ENCODE measurements at places on chromosomes 6 and 20.

GRCh38 chr20:38870733-38871559 is 55.3 kb upstream of the FAM83D start:
- no peak for DNase-seq

DNA sequence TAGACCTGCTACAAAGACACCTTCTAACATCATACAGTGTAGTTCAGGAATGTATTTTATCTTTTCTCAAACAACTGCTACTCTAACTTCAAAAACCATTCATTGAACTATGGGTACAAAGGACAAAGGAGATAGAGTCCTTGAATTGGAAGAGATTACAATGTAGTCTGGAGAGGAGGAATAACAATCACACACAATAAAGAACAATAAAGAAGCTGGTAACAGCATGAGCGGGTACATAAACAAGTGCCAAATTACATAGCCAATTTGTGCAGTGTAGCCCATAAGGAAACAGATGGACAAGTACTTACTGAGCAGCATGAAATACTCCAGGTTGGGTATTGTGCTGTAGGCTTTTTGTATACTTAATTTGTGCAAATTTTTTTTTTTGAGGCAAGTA is 44.3 kb downstream of the OSTM1 start:
- DNase-seq: no peak

- no peak for DNase-seq
These were observed 152.9 kb downstream of the SIM1 start for GRCh38 chr6:100311707-100312251.

DNA sequence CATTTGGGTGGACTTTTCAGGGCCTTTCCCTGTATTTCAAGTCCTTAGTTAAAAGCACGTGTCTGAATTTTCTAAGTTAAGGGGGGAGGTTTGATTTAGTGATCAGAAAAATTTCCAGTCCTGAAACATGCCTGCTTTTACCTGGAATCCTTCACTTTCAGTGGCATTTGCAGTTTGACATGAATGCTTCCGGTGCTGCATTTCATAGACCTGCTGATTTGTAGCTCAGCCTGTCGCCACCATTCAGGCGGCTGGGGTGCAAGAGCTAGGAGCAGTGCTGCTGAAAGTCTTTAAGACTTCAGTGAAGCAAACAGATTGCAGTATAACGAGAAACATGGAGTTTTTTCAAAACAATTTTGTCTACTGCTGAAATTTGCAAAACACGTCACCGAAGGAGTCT is 14.0 kb downstream of the RPS6KA2 start:
- DNase-seq: no peak

- DNase-seq: peak; percentile 51
These were observed 244.9 kb downstream of the TSHZ2 start for GRCh38 chr20:53216856-53217576.

GRCh38 chr6:117906507-117906957 is 532 bp upstream of the SLC35F1 start:
- no peak for DNase-seq

DNA sequence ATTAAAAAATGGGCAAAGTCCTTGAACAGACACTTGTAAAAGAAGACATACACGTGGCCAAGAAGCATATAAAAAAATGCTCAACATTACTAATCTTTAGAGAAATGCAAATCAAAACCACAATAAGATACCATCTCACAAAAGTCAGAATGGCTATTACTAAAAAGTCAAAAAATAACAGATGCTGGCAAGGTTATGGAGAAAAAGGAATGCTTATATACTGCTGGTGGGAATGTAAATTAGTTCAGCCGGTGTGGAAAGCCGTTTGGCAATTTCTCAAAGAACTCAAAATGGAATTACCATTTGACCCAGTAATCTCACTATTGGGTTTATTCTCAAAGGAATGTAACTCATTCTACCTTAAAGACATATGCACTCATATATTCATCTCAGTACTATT is 166.6 kb downstream of the KHDC1L start:
- DNase-seq: no peak

- DNase-seq: no peak
These were observed 6.6 kb upstream of the HEBP2 start for GRCh38 chr6:138397128-138398122.

- DNase-seq: no peak
These were observed 151.2 kb upstream of the TAB2 start for GRCh38 chr6:149166336-149166735.

DNA sequence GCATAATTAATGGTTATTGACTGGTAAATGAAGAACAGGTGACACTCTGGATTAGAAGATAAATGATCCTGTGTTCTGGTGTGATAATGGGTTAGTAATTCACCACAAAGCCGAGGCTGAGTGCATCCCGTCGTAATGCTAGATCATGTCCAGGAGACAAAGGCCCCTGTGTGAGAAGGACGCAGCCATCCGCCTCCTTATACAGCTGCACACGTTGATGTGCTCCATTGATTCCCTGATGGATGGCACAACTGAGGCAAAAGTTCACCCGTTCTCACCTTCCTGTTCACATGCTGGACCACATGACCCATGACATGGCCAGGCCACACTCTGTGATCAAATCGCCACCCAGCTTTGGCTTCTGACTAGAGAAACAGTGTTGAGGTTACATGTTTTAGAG is 136.1 kb downstream of the FOXC1 start:
- no peak for DNase-seq

GRCh38 chr6:36373368-36374019 is 14.0 kb downstream of the ETV7 start:
- no peak for DNase-seq

DNA sequence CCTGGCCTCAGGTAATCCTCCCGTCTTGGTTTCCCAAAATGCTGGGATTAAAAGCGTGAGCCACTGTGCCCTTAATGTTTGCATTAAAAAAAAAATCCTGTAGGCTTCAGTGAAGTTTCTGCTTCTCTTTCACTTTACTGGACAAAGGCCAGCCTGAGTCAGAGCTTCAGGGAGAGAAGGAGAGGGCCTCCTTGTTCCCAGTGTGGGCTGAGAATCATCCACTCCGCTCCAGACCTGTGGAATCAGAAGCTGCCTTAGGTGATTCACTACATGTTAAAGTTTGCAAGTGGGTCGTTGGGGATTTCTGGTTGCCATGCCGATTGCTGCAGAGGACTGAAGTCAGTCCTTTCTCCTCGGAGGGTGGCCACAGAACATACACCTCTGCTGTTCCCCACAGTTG is 113.3 kb upstream of the EEF1E1 start:
- DNase-seq: no peak

GRCh38 chr6:152543519-152543918 is 93.6 kb downstream of the SYNE1 start:
- DNase-seq: no peak

DNA sequence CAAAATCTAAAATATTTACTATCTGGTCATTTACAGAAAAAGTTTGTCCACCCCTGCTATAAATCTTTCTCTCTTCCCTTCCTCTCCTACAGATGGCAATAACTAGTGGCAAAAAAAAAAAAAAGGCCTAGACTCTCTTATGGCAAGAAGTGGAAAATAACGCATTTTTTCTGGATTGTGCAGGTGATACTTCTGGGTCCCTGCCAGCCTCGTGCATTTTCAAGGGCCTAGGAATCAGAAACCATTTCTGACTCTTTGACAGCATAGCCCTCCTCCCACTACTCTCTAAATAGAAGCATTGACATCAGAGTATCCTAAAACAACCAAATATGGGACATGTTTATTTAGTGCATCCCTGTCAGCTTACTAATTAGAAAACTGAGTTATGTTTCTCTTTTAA is 251.0 kb downstream of the KHDC1L start:
- no peak for DNase-seq

DNA sequence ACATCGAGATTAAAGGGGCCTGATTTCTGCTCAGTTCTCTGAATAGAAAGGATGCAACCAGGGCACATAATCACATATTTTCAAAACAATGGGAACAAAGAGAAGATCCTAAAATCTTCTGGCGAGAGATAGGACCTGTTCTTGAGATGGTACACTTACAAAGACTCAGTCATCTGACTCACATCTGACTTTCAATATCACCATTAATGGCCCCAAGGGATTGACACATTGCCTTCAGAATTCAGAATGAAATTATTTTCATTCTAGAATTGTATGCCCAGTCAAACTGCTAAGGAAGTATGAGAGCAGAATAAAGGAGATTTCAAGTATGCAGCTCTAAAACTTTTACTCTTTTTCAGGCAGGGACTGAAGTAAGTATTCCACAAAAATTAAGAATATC is 240.7 kb upstream of the POU3F2 start:
- DNase-seq: no peak

DNA sequence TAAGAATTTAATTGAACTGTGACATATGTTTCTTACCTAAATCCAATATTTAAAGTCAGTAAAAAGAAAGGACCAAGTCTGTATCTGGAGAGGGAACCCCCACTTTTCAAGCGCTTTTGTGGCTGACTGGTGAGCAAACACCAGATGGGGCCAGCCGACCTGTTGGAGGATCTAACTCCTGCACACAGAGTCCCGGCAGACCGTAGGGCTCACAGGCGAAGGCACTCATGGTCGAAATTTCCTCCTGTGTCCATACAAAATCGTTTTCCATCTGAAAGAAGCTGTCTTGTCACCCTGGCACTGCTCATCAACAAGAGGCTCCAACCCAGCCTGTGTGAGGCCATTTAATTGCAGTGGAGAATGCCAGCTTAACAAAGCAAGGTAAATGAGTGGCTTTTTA is 94.0 kb downstream of the SCML4 start:
- DNase-seq: no peak

GRCh38 chr6:158718461-158719046 is 68.7 kb downstream of the SYTL3 start:
- DNase-seq: no peak

DNA sequence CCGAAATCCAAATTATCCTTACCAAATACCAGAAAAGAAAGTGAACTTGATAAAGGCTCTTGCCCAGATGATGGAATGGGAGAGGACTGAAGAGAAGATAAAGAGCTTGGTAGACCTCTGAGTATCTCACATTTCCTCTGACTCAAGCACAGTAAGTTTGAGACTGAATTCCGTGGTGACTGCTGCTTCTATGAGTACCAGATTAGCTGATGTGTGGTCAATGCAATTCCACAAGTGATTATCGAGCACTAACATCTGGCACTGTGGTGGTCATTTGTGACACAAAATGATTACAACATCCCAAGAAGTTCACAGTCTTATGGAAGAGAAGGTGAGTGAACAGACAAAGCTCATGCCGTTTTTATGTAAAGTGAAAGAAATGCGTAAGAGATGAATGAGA is 2.6 kb upstream of the RPS6KA2 start:
- no peak for DNase-seq

GRCh38 chr20:32359633-32360332 is 1.7 kb downstream of the ASXL1 start:
- no peak for DNase-seq
